ENCODE measurements at places on chromosomes 4 and X.

DNA sequence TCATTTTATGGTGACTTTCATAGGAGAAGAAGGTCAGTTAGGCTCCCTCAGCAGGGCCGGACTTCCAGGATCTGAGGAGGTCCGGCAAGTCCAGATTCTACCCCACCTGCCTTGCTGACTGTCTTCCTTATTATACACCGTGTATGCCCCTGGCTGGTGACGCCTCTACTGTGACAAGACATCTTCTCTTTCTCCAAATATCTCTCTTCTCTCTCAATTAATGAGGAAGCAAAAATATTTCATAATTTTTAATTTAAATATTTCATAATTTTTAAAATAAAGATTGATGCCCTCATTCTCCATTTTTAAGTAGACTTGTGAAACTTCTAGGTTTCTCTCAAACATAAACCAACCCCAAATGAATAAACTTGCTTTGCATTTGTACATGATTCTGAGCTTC lies 202.5 kb downstream of the NSUN7 start:
- no peak for DNase-seq

- DNase-seq = no peak
Observed at GRCh38 chr4:16083241-16084191, at the start of gene PROM1. TSS of gene PROM1 (minus strand) at chr4:16084023. CDS start at chr4:16075906, 8,117 bp downstream.

GRCh38 chrX:32644476-32645245 lies 566.7 kb downstream of the DMD start:
- DNase-seq = no peak

DNA sequence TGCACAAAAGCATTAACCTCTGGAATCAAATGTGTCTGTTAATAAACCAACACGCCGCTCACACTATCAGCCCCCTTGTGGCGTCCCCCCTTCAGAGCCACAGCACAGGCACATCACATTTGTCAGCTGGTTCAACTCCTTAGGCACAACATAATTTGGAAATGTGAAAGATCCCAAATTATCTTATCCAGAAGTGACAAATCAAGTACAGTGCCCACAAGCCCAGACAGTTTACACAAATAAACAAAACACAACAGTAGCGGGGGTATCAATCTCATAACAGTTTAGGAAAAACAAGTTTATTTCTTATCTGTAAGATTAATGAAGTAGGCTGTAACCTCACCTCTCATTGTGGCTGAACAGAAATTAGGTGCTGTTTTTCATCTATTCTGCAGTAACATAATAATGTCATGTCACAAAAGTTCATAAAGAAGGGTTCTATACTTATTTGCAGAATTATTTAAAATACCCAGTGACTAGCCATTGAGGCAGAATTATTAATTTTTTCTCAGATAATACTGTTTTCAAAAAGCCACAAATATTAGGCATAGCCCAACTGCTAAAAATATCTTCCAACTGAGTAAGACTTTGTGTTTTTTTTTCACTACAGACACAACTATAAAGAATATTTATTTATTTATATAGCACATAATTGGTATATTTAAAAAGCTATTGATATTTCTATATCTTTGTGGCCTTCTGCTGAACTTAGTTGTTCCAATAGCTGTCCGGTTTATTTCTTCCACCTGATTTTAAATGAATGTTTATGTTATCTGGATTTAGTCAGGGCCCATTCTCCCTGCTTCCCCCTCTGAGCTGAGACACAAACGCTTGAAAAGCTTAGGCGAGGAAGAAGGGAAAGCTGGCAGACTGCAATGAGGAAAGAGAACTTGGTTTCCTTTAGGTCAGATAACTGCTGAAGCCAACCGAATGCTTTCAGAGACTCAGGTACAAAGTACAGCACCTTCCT lies 214.7 kb downstream of the QDPR start:
- DNase-seq = no peak

- no peak for DNase-seq
Observed at GRCh38 chr4:8580321-8581093, at the start of gene GPR78. TSS of gene GPR78 (plus strand) at chr4:8580392. CDS start at chr4:8580983, 591 bp downstream.
